ENCODE measurements at places on chromosomes 5 and 9.

- peak; percentile 20 for DNase-seq
Observed at GRCh38 chr5:6899221-6899620, 186.0 kb downstream of the TENT4A start.

DNA sequence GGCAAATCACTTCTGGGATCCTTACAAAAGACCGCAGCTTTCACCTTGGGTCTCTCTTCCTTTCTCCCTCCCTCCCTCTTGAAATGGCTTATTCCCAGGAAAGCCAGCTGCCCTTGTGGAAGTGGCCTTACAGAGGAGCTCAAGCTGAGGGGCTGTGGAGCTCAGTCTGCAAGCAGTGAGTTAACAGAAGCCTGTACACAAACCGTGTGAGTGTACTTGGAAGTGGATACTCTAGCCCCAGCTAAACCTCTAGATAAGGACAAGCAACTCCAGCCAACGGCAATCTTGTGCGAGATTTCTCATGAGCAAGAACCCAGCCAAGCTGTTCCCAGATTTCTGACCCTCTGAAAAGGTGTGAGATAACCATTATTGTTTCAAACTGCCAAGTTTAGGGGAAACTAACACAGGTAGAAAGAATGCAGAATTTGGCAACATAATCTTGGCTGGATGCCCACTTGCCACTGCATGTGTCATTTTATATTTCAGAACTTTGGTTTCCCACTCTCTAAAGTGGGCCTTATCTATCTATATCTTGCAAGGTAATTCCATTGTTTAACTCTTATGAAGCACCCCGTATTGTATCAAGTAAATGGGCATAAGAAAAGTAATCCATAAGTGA lies 85.6 kb downstream of the CDH18 start:
- peak; percentile 58 for DNase-seq

DNA sequence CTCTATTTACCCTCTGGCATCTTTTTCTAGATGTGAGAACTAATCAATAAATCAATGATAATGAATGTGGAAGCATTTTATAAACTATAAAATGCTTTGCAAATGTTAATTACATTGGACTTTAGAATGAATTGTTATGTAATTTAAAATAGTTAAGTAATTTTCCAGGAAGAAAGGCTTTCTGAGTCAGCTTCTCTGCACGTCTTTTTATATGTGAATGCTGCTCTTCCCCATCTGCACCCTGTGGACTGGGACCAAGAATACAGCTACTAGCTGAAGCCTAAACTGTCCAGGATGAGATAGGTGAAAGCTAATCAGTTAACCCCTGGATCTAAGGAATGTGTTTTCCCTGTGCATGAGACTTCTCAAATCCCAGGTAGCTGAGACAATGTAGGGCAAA lies 292.9 kb downstream of the NR3C1 start:
- peak; percentile 68 for DNase-seq

- DNase-seq: no peak
Observed at GRCh38 chr9:79637177-79637925, 65.6 kb downstream of the TLE4 start.

GRCh38 chr5:40258222-40258621 lies 421.5 kb upstream of the PTGER4 start:
- no peak for DNase-seq

DNA sequence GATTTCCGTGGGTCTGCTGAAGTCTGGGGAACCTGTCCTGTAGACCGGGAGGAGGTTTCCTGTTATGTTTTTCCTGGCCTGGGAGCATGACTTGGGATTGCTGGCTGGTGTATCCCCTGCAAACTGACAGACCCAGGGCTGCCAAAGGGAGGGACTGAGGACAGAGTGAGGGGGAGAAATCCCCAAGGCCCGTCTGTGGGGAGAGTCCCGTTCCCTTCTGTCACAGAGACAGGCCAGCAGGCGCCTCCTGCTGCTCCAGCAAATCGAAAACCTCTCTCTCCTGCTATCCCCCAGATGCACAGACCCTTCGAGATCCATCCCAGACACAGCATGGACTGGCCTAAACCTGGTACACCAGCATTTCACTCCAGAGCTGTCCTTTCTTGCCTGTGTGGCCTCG lies 56.2 kb upstream of the ALDH1B1 start:
- DNase-seq: no peak

GRCh38 chr5:150606476-150606875 lies 34.0 kb upstream of the SYNPO start:
- DNase-seq: no peak

GRCh38 chr9:86512929-86513328 lies 158.7 kb upstream of the TUT7 start:
- no peak for DNase-seq

DNA sequence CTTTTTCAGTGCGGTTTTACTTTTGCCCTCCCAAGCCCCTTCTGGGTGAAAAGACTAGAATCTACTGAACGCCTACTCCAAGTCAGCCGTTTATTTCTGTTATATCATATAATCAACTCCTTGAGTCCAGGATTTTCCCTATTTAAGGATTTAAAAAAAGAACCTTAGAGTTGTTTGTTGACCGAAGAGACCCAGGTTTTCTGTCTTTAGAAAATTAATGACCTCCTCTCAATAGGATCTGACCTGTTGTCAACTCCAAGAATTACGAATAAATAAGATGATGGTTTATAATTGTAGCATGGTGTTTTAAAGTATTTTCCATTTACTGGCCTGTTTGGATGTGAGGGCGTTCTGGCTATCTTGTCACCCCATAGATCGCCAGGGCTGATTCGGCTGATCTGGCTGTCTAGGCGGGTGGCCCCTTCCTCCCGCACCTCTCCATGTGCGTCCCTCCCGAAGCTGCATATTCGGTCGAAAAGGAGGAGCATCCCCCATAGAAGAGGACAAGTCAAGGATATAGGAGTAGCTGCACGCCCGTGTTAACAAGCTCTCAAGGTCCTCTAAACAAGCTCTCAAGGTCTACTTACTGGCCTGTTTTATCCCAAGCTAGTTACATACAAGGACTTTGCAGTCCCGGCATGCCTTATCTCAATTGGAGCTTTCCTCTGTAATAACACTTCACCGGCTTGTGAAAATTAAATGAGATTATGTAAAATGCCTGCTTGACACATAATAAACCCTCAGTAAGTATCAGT lies 1.1 kb upstream of the UBAP2 start:
- no peak for DNase-seq

- no peak for DNase-seq
Observed at GRCh38 chr5:4845221-4845620, 294.9 kb upstream of the ADAMTS16 start.

DNA sequence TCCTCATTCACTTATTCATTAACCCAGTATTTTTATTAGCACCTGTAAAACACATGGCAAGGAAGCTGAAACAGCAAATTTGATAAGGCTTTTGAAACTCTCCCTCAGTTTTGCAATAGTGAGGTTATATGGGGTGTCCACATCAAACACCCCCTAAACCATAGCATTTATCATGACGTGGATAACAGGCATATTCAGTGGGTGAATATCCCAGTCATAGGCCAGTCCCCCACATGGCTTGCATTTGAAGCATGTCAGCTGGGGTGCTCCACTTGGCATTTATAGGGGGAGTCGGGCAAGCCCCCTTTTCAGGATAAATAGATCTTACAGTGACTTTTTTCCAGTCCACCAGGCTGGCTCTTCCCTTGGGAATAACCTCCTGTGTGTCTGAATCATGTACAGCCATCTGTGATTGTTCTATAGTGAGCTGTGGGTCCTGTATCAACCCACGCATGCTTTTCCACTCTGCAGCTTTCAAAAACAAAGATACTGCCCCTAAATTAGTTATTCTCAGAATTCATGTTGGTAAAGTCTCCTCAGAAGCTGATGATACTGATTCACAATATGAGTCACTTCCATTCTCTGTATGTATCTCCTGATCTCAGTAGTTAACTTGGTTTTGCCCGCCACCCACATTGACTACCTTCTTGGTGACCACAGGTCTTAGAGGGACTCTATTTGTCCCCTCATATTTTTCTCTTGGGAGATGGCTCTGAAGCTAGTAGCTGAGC lies 84.4 kb upstream of the SPIN1 start:
- DNase-seq: no peak

DNA sequence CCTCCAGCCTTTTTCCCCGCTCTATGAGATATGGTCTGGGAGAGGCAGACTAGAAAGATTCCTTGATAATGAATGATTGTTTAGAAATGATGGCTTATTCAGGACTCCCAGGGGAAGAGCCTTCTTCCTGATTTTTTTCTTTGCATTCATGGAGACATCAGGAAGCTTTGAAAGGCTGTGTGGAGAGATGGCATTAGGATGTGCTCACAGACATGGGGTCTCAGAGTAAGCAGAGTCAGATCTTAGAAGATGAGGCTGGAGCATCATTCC lies 37.1 kb downstream of the PPARGC1B start:
- DNase-seq: no peak

DNA sequence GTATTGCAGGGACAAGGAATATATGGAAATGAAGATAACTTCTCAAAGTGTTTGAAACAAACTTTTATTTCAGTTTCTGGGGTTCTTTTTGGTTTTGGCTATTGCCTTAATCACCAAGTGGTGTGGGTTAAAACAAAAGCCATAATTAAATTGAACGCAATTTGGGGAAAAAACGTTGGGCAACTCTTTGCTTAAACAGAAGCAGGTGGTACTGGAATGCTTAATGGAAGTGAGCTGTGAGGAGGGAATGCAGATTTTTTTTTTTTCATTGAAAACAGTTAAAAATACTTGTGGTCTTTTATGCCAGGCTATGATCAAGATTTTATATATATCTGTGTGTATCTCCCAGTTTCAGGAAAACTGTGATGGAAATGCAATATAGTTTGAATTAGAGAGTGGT lies 195.7 kb upstream of the TUT7 start:
- no peak for DNase-seq

DNA sequence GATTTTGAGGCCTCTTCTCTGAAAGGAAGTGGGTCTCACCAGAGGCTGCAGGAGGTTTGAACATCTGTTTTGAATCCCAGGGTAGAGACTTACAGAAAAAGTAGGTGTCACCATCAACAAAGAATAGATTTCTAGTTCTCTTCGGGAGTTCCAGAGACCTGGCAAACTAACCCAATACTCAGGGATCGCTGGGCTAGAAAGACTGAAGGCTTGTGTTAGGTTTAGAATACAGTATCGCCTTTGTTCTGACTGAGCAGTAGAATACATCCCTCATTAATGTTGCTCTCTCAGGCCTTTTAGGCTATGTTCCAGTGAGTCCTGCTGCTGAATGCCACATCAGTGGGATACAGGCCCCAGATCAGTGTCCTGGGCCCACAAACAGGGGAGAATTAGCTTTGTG lies 27.2 kb downstream of the RUSC2 start:
- DNase-seq: peak; percentile 54

DNA sequence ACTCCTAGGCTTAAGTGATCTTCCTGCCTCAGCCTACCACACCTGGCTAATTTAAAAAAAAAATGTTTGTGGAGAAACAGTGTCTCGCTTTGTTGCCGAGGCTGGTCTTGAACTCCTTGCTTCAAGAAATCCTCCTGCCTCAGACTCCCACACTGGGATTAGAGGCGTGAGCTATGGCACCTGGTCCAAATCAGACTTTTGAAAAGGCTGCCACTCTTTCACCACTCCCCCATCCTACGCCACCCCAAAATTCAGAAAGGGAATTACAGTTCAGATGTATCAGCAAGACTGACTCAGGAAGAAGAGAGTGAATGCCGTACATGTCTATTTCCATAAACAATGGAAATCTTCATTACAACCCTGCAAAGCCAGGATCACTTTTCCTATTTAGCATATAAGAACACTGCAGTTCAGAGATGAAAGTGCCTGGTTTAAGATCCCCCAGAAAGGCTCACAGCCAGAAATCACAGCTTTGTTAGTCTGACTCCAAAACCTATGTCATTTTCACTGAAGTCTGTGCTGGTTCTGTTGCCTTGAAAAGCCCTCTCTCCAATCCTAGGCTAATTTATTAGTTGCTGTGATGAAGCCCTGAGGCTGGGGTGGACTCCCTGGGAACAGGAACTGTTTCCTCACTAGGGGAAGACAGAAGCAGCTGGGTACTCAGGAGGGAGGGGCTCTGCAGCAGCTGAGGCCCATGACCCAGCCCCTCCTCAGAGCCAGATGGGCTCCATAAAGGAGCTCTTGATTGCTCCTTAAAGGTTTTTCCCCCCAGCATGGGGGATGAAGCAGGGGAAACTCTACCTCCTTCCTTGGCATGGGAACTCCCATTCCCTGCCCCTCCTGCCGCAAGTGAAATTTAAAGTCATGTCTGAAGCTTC lies 3.1 kb downstream of the FBLL1 start:
- DNase-seq: no peak

DNA sequence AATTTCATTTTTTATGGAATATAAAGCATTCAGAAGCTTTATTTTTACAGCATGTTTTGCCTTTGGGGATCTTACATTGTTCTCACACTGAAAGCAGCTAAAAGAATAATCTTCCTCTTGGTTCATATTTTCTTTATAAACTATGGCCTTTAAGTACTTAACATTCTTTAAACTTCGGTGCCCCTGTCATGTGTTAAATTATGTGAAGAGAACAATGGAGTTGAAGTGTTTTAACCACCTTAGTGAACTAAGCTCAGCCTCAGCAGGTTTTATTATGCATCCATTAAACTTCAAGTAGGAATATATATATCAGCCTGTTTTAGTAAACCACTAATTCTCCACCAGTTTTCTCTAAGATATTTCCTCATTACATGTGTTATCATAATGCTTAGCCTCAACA lies 371.4 kb upstream of the CDH18 start:
- no peak for DNase-seq

GRCh38 chr5:141781910-141782309 lies 96.3 kb downstream of the PCDH1 start:
- no peak for DNase-seq

GRCh38 chr5:136205061-136205702 lies 12.2 kb upstream of the SMIM32 start:
- DNase-seq: no peak

DNA sequence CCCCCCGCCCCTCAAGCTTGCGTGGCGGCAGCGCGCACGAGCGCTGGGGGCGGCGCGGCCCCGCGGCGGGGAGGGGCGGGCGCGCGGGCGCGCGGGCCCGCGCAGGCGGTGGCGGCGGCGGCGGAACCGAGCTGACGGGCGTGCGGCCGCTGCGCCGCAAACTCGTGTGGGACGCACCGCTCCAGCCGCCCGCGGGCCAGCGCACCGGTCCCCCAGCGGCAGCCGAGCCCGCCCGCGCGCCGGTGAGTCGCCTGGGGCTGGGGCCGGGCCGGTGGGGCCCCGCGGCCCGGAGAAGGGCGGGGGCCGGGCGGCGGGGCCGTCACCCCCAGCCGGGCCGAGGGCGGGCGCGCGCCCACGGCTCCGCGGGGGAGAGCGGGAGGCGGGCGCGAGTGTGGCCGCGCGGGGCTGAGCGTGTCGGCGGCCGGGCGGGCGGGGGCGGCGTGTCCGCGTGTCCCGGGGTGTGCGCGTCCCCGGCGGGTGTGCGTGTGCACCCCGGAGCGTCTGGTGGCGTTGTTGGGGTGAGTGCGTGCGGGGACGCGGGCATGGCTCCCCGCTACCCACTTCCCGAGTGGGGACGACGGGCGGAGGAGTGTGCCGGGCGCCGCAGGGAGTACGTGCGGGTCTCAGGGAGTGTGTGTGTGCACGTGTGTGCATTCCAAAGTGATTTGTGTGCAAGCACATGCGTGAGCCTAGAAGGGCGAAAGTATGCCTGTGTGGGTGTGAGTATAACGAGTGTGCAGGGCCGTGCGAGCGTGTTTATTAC lies at the start of gene NEK6:
Gene NEK6, plus strand, starts transcription at position 106 of the 763 bp plus-strand sequence. CDS start 44,016 bp downstream, outside the sequence.
- DNase-seq: no peak

- no peak for DNase-seq
Observed at GRCh38 chr5:135447298-135447929, at the start of gene DCANP1. DCANP1 (minus strand) TSS chr5:135447348; CDS start chr5:135447108, 240 bp downstream.

All from cerebellar cortex (tissue), 1 donor.